ENCODE measurements at places on chromosomes 1 and 21. TPM values are rescaled to one million over a fixed set of nuclear protein-coding genes. Genes with fewer than 3 reads are reported as not detected.

Gene CFAP126
- total RNA-seq, result not detected

DNA sequence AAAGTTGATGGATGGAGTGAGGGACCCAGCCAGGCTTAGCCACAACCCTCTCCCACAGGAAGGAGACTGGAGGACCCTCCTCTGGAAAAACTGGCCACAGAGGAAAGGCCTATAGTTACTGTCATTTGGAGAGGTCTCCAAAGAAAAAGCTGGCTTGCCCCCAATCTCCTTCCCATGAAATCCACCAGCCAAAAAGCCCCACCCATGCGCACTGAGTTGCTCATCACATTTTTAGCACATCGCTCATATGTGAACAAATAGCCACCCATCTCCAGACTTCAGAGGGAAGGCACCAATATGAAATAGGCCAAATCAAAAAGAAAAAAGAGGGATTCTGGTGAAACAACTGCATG, 36.9 kb upstream of the QSOX1 start:
- no peak overlapping the region for H3K27ac ChIP-seq
- no peak for DNase-seq
- H3K27me3 ChIP-seq, result no peaks in the 10 kb centered on the region
- H3K4me3 ChIP-seq, result no peak overlapping the region
- peaks cover 7% of the 10 kb centered on the region for H3K4me1 ChIP-seq

Gene SLFNL1
- total RNA-seq, result 0.72 TPM

DNA sequence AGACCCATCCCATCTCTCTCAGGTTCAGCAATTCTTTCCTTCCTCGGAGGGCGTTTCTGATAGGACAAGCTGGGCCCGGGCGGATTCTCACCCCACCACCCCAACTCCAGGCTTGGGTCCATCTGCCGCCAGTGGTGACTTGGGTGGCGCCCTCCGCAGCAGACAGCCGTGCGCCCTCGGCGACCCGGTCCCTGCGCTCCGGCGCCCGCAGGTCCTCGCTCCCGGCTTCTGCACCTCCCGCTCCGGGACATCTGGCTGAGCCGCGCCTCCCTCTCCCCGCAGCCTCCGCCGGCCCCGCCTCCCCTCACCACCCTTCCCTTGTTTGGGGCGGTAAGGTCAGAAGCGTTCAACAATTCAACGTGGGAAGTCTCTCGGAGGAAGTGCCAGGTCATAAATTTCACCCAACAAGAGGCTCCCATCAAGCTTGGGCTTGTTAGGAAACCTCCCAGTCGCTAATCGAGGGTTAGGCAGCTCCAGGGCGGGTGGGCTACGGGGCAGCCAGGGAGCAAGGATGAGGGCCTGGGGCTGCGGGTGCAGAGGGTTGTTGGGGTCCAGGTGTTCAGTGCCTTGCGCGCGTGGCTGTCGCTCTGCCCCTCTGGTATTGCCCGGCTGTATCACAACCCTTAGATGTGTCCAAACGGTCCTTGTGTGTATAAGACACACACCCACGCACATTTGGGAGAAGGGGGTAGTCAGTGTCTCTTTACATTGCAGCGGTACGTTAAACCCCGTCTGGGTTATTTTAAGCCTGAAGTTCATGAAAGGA, 39.8 kb downstream of the OLIG1 start:
- no peaks in the 10 kb centered on the region for H3K36me3 ChIP-seq
- H3K4me1 ChIP-seq, result no peaks in the 10 kb centered on the region
- no peak for DNase-seq

DNA sequence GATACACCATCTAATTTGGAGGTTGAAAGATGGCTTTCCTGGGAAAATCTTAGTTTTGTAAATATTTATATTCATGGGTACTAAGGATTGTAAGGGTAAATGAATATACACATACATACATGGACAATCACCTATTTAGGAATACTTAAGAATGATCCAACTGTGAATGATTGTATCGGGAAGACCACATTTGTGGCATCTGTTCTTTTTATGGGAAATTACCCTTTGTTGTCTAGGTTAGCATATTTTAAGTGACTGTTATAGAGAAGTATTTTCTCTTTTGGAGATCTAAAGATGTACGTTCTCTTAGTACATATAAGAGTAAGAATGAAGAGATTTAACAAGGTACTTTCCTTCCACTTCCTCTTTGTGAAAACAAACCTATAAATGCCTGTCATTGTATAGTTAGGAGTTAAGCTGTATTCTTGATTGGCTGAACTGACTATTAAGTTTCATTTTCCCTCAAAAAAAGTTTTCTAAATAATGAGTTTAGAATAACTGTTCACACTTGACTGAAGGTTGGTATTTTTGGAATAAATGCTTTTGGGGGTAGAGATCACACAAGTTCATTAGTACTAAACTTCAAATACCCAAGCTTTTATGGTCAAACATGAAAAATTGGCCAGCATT, 26.7 kb downstream of the SNX7 start:
- no peaks in the 10 kb centered on the region for H3K4me1 ChIP-seq
- H3K4me3 ChIP-seq, result no peak overlapping the region
- DNase-seq, result no peak
- H3K27ac ChIP-seq, result no peak overlapping the region

Gene IGSF9
- total RNA-seq, result 0.32 TPM

DNA sequence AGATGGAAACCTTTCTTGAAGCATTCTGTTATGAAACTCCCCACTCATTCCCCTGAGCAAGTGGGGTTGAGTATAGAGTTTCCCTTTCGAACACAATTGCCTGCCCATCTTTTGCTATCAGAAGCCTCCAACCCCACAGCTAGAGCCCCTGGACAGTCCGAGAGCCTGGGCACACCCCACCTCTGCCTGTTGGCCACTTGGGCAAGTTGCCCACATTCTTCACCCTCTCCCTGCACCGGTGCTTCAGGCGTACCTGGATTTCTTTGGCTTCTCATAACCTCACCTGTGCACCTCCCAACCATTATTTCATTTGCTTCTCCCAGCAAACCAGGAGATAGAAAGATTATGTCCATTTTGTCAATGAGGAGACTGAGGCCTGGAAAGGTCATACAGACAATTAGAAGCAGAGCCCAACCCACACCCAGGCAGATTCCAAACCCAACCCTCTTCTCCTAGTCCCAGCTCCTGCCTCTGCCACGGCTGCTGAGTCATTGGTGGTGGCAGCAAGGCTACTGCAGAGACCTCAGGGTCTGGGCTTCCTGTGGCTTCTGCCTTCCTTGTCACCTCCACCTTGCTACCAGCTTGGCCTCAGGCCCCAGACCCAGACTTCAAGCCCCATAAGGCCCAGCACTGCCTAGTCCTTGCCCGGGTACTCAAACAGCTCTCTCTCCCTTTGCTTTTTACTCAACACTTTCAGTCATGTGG, 118.7 kb upstream of the ZBTB40 start:
- H3K27ac ChIP-seq, result no peak overlapping the region
- no peaks in the 10 kb centered on the region for H3K36me3 ChIP-seq
- no peak overlapping the region for H3K4me3 ChIP-seq
- DNase-seq, result peak; percentile 71
- H3K4me1 ChIP-seq, result peaks cover 12% of the 10 kb centered on the region

GRCh38 chr1:170675865-170676264, 11.9 kb downstream of the PRRX1 start:
- no peak overlapping the region for H3K4me3 ChIP-seq
- no peak overlapping the region for H3K27ac ChIP-seq
- no peak for DNase-seq
- peaks cover 2% of the 10 kb centered on the region for H3K27me3 ChIP-seq

- no peaks in the 10 kb centered on the region for H3K36me3 ChIP-seq
- no peak overlapping the region for H3K4me3 ChIP-seq
- DNase-seq, result no peak
- peaks cover 6% of the 10 kb centered on the region for H3K4me1 ChIP-seq
- H3K27ac ChIP-seq, result no peak overlapping the region
These were observed 72.5 kb downstream of the OBSCN start for GRCh38 chr1:228280106-228280901.

GRCh38 chr1:27588256-27589232, 15.4 kb downstream of the AHDC1 start:
- no peaks in the 10 kb centered on the region for H3K36me3 ChIP-seq
- DNase-seq, result peak; percentile 81
- H3K27me3 ChIP-seq, result no peaks in the 10 kb centered on the region
- no peak overlapping the region for H3K4me3 ChIP-seq

DNA sequence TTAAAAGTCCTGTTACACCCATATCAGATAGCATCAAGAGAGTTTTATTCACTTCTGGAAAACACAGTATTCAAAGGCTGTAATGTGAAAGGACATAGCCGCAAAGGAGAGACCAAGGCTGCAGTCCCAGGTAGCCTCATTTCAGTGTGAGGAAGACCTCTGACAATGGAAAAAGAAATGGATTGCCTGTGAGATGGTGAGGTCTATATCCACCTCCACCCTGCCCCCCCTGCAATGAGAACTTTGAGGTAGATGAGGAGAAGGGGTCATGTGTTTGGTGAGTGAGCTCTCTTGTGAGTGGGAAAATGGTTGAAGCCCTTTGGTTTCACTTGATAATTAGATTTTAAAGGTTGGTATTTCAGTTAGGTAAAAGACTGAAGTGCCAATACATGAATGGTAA, 3.5 kb downstream of the MRPS6 start:
- no peaks in the 10 kb centered on the region for H3K27me3 ChIP-seq
- no peaks in the 10 kb centered on the region for H3K36me3 ChIP-seq

DNA sequence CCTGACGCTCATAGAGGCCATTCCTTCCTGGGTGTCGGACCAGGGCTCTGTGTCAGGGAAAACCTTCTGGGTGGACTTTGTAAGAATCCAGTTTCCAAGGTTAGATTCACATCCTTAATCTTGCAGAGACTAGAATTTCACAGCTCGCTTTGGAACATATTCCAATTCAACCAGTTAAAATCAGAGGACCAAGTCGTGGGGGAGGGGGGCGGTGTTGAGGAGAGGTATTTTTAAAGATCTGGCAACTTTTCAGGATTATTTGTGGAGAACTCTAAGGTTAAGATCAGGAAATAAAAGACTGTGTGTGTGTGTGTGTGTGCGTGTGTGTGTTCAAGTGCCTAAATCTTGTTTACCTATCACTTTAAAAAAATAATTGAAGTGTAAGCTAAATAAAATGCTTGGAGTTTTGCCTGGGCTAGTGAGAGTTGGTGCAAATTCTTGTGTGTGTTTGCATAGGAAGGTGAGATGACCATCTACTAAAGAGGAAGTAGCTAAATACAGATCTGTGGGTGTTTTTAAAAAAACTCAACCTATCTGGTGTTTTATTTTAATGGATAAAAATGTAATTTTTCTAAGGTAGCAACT, 21.8 kb downstream of the TENT5C start:
- H3K36me3 ChIP-seq, result no peaks in the 10 kb centered on the region
- no peaks in the 10 kb centered on the region for H3K4me1 ChIP-seq
- no peak for DNase-seq
- H3K27ac ChIP-seq, result no peak overlapping the region
- H3K4me3 ChIP-seq, result no peak overlapping the region
- H3K27me3 ChIP-seq, result no peaks in the 10 kb centered on the region

Gene PLA2G2A
- total RNA-seq, result 17.5 TPM

Gene DYNLT4
- 2.4 TPM for total RNA-seq

Gene CRP
- 0.52 TPM for total RNA-seq

Gene SLC9C2
- total RNA-seq, result not detected

GRCh38 chr1:201383647-201384405, 6.3 kb upstream of the TNNT2 start:
- no peak for DNase-seq
- H3K4me3 ChIP-seq, result no peak overlapping the region
- H3K27ac ChIP-seq, result no peak overlapping the region
- no peaks in the 10 kb centered on the region for H3K27me3 ChIP-seq
- H3K36me3 ChIP-seq, result no peaks in the 10 kb centered on the region
- no peaks in the 10 kb centered on the region for H3K4me1 ChIP-seq

- no peaks in the 10 kb centered on the region for H3K36me3 ChIP-seq
- no peak overlapping the region for H3K4me3 ChIP-seq
- H3K4me1 ChIP-seq, result peaks cover 5% of the 10 kb centered on the region
- H3K27ac ChIP-seq, result peak overlapping the region; percentile 28
- no peak for DNase-seq
- H3K27me3 ChIP-seq, result no peaks in the 10 kb centered on the region
These were observed 41.4 kb downstream of the RNF115 start for GRCh38 chr1:145782272-145783099.

Gene RNF19B
- total RNA-seq, result 27.7 TPM

GRCh38 chr21:26055841-26056264, 114.7 kb downstream of the APP start:
- peaks cover 19% of the 10 kb centered on the region for H3K4me1 ChIP-seq
- no peaks in the 10 kb centered on the region for H3K27me3 ChIP-seq
- H3K27ac ChIP-seq, result no peak overlapping the region
- DNase-seq, result no peak

DNA sequence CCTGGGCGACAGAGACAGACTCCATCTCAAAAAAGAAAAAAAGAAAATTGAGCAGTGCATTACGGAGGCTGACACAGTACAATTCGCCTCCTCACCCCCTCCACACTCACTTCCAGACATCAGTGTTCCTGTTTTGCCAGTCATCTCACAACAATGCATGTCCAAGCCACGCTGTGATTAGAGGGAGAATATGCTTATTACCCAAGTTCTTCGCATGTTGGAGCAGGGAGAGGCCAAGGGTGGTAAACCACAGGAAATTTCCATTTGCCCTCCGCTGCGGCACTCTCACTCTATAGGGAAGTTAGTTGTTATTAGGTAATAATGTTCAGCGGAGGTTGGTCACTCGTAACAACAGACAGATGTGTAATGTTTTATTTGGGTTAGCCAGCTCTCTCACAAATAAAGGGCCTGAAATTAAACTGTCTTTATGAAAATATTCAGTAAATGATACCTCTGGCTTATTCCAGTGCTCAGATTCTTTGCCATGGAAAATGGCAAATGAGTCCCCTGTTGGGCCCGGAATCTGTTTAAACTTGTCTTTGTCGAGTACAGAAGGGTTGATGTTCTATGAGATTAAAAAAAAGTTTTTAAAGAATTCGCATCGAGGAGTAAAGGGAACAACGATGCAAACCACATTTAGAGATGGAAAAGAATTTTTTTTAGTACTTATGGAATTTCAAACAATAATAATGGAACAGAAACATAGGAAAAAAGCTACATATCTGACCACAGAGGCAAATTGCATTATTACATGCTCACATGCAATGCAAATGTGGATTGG, 33.1 kb downstream of the KCNJ15 start:
- H3K4me1 ChIP-seq, result peaks cover 5% of the 10 kb centered on the region
- H3K36me3 ChIP-seq, result no peaks in the 10 kb centered on the region
- peak; percentile 48 for DNase-seq
- no peaks in the 10 kb centered on the region for H3K27me3 ChIP-seq
- no peak overlapping the region for H3K27ac ChIP-seq

Gene PLCH2
- 0.69 TPM for total RNA-seq

- no peaks in the 10 kb centered on the region for H3K27me3 ChIP-seq
- no peak for DNase-seq
- H3K4me1 ChIP-seq, result peaks cover 4% of the 10 kb centered on the region
- no peak overlapping the region for H3K4me3 ChIP-seq
- no peak overlapping the region for H3K27ac ChIP-seq
These were observed 2.3 kb downstream of the IFI44L start for GRCh38 chr1:78622548-78622947.

All from adrenal gland (tissue), 19 donors.